ENCODE measurements at places on chromosomes 6 and 20.

GRCh38 chr20:39468703-39469102 lies 506.6 kb downstream of the DHX35 start:
- DNase-seq = no peak

DNA sequence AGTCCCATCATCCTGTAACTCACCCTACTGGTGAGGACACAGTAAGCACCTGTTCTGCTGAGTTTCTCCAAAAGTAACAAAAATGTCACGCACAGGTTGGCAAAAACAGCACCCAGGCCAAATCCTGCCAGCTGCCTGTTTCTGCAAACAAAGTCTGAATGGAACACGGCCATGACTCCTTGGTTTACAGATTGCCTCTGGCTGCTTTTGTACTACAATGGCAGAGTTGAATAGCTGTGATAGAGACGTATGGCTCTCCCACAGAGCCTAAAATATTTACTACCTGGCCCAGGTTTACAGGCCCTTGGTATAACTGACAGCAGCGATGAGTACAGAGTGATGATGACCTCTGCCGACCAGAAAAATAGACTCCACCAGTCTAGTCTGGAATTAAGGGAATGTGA lies 52.6 kb downstream of the CNKSR3 start:
- no peak for DNase-seq

- DNase-seq = peak; percentile 55
Observed at GRCh38 chr6:70955441-70956190, 1.2 kb downstream of the B3GAT2 start.

GRCh38 chr6:167157863-167158262 lies at the start of gene GPR31:
Gene GPR31 (minus strand): TSS chr6:167157980. CDS start chr6:167157831, 149 bp downstream.
- DNase-seq = no peak

DNA sequence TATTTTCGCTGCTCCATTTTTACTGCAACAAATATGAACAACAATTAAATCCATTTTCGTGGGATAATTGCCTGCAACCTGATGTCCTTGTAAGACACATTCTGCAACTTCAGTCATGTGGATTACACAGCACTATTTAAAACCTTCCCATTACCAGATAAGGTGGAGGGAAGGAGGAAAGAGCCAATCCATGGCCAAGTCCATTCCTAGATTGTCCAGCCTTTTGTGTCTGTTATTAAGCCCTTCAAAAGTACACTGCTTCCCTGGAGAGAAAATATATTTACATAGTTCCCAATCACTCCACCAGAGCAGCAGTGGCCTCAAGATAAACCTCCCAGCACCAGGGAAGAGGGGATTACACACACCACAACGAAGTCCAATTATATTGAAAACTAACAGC lies 347.9 kb downstream of the CDH26 start:
- DNase-seq = no peak

- no peak for DNase-seq
Observed at GRCh38 chr6:50791900-50792508, 26.7 kb upstream of the TFAP2B start.

DNA sequence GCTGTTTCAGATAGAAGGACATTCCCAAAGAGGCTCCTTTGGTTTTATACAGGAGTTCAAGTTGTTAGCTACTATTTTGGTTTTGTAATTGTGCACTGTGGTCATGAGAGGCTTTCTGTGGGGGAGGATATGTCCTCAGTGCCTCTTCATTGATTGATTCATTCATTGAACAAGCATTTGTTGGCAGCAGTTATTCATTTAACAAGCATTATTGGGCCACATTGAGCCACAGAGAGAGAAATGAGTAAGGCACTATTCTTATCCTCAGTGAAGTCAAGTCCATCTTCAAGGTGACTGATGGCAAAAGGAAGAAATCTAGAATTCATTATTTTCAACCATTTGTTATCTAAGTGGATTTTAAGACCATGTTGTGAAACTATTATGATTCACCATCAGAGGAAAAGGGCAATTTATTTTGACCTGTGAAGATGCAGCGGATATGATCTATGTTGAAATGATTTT lies 697.2 kb upstream of the CITED2 start:
- DNase-seq = no peak

GRCh38 chr20:35598899-35599775 lies 16.5 kb upstream of the SPAG4 start:
- no peak for DNase-seq

DNA sequence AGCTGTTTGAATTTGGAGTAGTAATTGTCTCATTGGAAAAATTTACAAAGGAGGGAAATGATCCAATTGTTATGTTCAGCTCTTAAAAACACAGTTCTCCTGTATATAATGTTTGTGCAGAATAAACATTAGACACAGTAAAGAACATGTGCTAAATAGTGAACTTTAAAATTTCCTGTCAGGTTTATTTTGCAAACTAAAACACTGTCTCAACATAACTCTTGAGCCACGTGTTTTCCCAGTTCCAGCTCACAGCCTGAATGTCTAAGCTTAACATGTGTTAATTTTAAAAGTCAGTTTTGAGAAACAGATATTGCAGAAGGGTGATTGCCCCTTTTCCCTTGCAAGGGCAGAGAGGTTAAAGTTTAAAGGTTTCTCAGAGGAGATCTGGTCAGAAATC lies 20.6 kb downstream of the EPHA7 start:
- DNase-seq = no peak

DNA sequence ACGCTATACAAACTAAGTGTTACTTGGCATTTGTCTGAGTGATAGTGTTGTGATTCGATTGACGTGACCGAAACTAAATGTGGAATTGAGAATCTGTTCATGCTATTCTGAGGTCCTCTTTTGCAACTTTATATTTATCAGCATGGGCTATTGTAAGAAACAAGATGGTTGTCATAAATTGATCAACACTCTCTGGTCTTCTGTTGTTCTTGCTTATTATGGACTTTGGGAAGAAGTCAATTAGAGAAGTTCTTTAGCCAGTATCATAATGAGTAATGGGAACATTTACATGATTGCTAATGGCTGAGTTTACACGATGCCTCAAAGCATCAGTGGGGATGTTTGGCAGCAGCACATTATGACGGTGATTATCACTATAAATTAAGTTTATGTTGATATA lies 195.0 kb downstream of the CD83 start:
- no peak for DNase-seq

GRCh38 chr20:43508604-43509040 lies 1.1 kb downstream of the L3MBTL1 start:
- no peak for DNase-seq

DNA sequence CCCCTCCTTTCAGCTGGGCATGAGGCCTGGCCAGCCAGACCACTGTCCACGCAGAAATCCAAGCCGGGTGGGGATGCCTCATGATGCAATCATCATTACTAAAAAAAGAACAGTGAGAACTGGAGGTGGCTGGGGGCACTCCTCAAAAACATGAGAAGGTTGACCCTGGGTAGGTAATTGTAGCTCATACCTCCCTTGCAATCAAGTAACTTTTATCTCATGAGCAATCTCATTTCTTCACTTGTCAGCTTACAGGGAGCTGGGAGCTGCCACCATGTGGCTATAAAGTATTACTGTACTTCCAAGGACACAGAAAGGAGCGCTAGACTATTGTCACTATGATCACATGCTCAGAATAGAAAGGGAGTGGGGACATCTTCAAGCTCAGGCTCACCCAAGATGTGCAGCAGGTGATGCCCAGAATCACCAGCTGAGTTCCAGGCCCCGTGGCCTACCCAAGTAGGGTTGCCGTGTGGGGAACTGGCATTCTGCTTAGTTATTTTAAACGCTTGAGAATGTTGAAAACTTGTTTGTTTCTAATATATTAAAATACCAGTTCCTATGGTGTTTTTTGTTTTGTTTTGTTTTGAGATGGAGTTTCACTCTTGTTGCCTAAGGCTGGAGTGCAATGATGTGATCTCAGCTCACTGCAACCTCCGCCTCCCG lies 3.0 kb upstream of the CDH26 start:
- DNase-seq = no peak

DNA sequence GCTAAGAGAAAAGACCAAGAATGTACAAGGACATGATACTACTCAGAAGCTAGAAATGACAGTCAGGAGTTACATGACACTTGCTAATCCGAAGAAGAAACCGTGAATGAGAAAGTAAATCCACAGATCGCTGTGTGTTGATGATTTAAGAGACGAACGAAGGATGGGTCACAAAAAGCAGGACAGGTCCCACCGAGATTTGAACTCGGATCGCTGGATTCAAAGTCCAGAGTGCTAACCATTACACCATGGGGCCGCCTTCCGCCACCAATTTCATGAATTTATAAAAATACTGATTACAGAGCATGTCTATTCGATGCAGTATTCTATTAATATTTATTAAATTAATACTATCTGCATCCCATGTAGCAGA lies 54.0 kb upstream of the BTN3A2 start:
- no peak for DNase-seq

DNA sequence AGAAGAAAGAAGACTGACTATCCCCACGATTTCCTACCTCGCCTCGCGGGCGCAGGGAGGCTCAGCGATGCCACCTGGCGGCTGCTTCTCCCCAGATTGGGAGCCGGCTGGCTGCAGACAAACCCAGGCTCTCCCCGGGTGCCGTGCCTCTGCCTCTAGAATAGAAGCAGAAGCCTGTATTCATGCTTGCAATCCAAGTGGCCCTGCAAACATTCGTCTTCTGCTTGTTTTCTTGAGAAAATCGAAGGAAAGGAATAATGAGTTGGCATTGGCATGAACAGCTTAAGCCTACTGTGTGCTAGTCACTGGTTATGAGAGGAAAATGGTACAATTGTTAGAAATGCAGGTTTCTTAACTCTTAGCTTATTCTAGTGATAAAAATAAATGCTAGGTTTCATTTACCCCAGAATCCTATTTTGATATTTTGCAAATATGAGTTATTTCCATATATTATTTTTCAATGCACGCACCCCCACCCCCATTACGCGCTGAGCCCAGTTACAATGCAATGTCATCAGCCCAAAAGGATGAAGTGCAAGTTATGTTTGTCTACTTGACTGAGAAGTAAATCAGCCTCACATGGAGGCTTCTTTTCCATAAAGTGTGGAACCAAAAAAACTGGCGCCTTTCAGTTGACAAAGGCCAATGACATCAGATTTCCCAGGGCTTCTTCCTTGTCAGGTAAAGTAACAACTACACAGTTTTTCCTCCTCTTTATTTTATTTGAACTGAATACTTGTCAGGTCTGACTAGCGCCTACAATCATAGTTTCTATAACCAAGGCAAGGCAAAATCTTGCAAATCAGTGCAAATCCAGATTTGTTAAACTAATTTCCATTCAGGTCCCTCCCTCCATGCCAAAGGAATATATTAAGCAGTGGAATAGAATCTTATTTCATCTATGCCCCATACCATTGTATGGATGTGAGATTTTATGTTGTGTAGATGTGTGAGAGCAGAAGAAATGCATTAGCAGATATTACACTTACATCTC lies 3.9 kb upstream of the SOX4 start:
- DNase-seq = no peak

DNA sequence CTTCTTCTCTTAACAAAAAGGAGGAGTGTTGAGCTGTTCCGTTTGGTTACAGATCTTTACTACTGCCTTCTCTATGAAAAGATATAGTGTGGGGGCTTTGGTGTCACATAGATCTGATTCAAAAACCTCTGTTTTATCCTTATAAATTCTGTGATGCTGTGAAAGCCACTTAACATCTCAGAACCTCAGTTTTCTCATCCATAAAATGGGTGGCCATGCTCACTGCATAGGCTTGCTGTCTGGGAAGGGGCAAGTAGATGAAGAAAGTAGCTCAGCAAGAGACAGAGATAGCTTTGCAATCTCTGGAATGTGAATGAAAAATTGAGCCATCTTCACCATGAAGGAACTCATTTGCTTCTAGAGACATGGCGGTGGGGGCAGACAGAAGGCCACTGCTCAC lies 31.6 kb upstream of the RNF24 start:
- DNase-seq = no peak

GRCh38 chr6:119184008-119184648 lies 105.7 kb upstream of the FAM184A start:
- DNase-seq = no peak

DNA sequence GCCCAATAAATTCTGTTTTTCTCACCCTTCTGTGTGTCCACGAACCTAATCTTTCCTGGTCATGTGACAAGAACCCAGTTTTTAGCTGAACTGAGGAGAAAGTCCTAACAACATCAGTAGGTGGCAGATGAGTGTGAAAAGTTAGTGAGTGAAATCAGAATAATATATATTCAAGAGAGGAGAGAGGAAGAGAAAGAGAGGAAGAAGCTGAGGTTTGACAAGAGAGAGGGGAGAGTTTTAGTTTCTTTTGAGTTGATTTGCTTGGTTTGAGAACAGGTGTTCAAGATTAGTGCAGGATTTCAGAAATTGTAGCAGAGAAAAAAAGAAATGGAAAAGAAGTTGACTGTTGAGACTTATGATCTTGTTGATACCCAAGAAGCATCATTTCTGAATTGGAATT lies 930.5 kb upstream of the FLRT3 start:
- DNase-seq = no peak

- DNase-seq = no peak
Observed at GRCh38 chr6:12208190-12208589, 82.0 kb upstream of the EDN1 start.

DNA sequence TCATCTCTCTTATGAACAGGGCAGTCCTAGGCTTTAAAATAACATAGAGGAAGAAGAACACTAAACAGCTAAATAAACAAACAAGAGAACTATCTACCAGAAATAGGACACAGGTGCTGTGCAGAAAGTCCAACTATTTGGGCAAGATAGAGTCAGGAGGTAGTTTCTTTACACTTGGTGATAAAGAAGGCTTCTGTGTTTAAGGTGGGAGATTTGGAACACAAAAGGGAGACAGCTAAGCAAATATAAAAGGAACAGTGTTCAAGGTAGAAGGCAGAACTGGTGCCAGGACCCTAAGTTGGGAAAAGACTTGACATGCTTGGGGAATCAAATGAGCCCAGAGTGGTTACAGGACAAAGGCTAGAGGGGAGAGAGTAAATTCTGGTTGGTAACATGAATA lies 110.5 kb downstream of the MANEA start:
- DNase-seq = no peak

GRCh38 chr6:24394780-24395437 lies 7.8 kb upstream of the MRS2 start:
- DNase-seq = no peak

DNA sequence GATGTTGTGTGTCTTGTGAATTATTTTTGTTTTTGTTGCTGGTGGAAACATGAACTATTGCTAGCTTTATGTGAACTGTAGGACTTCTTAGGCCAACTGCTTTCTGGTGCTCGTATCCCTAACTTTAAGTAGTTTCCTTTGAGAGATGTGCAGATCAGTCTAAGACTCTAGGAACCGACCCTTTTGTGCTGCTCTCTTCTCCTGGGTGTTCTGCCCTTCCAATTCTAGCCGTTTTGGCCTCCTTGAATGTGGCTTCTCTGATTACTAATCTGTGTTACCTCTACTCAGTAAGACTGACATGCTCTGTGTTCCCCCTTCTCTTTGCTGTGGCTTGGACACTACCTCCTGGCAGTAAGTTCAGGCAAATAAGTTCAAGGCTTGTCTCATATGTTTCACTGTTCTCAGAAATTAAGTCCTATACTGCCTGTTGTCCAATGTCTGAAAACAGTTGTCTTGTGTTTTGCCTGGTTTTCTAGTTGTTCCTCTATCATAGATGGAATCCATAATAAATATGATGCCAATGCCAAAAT lies 58.0 kb downstream of the FOXO3 start:
- DNase-seq = no peak

DNA sequence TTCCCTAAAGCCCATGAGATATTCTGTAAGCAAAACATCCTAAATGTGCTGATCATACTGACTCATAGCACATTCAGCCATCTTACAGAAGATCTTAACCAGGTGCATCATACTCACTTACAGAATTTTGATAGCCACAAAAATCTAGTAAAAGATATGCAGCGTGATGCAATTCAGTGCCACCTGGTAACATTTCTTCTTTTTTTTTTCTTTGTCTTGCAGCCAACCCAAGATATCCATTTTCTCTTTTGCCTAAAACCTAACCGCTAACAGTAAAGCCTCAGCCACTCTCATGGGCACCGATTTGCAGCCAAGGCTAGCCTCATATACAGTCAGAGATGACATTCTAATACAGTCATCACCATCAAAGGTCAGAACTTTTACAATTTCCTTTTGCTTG lies 293.3 kb downstream of the HACE1 start:
- no peak for DNase-seq

All from T-helper 22 cell (primary cell).